ENCODE measurements at places on chromosomes 3 and 15.
A peak's percentile ranks its signal among the peaks of the same experiment; 100 is the strongest.

GRCh38 chr3:30407651-30408050, 198.8 kb upstream of the TGFBR2 start:
- DNase-seq = no peak

- DNase-seq = no peak
Observed at GRCh38 chr3:134017490-134017889, 12.2 kb downstream of the SLCO2A1 start.

DNA sequence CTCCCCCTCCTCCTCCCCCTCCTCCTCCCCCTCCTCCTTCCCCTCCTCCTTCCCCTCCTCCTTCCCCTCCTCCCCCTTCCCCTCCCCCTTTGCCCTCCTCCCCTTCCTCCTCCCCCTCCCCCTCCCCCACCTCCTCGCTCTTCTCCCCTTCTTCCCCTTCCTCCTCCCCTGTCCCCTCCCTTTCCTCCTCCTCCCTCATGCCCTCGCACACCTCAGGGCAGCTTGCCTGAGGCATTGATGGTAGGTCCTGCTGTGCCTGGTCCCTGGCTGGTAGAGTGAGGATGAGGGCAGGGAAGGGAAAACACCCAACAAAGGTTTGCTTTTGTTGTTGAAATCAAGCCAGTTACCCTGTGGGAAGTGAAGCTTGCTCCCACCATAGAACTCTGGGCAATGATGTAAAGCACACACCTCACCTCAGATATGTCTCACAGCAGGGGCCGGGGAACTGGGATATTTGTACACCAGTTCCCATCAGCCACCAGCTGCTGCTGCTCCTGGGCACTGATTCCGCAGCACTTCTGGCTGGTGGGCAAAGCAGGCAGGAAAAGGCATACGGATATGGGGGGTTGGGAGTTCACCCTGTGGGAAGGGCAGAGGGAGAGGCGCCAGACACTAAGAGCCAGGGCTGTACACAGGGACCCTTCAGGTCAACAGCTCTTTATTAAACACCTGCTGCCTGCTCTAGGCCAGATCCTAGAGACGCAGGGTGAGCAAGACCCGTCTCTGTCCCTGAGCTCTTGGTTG, 13.8 kb downstream of the ISG20 start:
- peak; percentile 9 for DNase-seq

GRCh38 chr3:113231827-113232253, 20.5 kb downstream of the BOC start:
- no peak for DNase-seq

Data from activated CD4-positive, alpha-beta T cell treated with anti-CD3 and anti-CD28 coated beads for 36 hours (primary cell).